ENCODE measurements at places on chromosomes 1 and 21.
A peak's percentile ranks its signal among the peaks of the same experiment; 100 is the strongest.

GRCh38 chr1:176720838-176721237 lies 257.9 kb downstream of the PAPPA2 start:
- DNase-seq, result no peak

- DNase-seq, result no peak
Measured at GRCh38 chr1:159005161-159005560, 4.5 kb upstream of the IFI16 start.

- no peak for DNase-seq
Measured at GRCh38 chr1:160144921-160145320, 6.5 kb upstream of the ATP1A4 start.

DNA sequence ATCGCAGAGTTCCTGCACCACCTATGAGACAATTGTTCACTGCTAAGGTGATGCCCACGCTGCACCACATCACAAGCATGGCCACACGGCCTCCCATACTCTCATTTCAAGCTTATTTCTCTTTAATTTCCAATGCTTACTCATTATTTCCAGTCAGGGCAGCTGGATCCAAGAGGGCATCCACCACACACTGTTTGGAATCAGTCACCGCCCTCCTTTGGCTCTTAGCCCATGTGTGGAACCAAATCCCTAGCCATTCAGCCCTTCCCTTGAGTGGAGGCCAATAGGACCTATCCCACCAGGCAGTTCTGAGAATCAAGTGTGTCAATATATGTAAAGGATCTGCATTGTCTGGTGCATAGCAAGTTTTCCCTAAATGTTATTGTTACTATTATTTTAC lies 26.3 kb upstream of the PALMD start:
- no peak for DNase-seq

DNA sequence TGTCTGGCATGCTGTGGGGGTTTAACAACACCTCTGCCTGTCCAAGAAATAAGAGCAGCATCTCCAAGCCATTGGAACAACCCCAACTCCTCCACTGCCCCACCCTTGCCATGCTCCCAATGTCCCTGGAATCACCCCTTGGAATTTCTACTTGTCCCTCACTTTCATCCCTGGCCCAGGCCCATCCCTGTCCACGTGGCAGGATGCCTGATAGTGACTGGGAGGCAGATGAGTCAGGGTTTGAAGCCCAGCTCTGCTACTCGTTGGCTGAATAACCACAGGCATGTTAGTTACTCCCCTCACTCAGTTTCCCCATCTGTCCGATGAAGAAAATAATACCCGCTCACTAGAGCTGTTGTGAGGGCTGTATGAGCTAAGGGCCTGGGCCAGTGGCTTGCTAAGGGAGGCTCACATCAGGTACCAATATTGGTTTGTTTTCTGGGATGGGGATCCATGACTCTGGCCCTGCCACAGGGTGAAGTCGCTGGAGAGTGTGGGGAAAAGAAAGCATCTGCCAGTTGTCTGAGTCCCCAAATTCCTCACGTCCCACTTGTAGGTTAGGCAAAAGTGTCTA lies 99.4 kb upstream of the TLR5 start:
- DNase-seq, result no peak

DNA sequence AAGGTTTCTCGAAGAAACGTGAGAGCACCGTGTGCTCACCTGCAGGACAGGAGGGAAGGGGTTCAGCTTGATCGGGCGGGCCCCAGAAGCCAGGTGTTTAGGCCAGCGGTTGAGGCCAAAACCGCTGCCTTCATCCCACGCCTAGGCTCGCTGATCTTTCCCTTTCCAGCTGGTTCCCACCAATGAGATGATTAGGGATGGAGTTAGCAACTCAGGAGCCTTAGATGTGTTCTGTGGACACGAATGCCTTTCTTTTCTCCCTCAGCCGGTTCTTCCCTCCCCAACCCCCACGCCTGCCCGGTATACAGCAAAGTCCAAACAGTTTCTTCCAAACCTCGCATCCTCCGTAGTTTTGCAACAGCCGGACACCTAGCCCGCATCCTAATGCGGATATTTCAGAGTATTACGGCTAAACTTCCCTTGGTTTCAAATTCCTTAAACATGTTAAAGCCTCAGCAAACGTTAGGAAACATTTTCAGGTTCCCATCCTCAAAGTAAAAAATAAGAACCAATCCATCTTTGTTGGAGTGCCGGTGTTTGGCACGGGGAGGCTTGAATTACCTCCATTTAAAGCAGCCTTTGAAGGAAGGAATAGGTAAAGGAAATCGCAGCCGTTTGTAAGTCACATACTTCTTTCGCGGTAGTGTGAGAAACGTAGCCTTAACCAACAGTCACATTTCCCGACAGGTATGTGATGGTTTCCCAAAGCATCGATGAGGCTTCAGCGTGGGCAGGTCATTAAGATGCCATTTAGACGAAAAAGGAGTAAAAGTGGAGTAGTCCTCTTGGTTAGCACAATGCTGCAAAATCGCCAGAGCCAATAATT lies 1.1 kb downstream of the LRRC8C start:
- peak; percentile 18 for DNase-seq

- DNase-seq, result no peak
Measured at GRCh38 chr1:46077644-46078043, 54.8 kb downstream of the PIK3R3 start.

- DNase-seq, result no peak
Measured at GRCh38 chr1:232040260-232040659, 413.7 kb downstream of the DISC1 start.

DNA sequence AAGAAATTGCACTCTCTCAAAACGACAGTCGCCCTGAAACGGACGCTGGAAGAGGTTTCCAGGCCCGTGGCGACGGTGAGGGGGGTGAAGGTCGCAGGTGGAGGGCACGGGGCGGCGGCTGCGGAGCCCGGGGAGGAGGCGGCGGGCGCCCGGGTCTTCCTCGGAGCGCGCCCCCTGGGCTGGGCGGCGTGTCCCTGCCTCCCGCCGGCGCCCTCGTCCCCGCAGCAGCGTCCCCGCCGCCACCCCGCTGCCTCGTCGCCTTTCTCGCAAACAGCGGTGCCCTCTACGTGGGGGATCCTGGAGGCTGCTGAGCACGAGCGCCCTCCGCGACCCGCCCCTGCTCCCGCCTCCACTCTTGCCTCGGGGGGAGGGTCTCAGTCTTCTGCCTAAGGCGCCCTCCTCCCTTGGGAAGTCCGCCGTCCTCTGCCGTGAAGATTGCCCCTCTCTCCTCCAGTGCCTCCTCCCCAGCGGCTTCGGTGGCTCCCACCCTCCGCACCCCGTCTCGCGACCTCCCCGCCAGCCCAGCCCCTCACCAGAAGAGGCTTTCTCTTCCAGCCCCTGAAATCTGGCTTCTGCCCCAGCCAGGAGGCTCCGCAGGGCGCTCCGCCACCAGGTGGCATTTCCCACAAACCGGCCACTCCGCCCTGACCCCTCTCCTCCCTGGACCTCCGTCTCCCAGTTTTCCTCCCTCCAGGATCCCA lies 227.4 kb downstream of the SDCCAG8 start:
- DNase-seq, result no peak

GRCh38 chr1:115099693-115100050 lies 10.4 kb upstream of the TSPAN2 start:
- DNase-seq, result no peak

- DNase-seq, result no peak
Measured at GRCh38 chr1:60864722-60865121, 217.6 kb upstream of the NFIA start.

- no peak for DNase-seq
Measured at GRCh38 chr1:244730934-244731434, 78.1 kb downstream of the DESI2 start.

- DNase-seq, result peak; percentile 57
Measured at GRCh38 chr1:21647431-21648351, 21.5 kb downstream of the RAP1GAP start.

DNA sequence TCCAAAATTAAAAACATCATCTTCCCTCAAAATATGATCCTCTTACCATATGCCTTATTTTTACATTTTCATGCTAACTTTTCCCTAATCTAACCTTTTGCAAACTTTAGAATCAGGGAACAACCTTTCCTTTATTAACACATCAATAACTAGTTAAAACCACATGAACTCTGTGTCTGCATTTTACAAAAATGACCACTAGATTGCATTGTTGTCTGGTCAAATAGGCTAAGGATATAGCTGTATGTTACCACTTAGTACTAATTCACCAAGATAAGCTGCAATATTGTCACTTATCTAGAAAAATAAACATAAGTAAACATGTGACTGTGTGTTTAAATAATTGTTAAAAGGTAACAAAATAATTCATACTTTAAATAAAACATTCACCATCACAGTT lies 82.3 kb downstream of the DENND1B start:
- peak; percentile 12 for DNase-seq

- DNase-seq, result no peak
Measured at GRCh38 chr1:40971966-40972365, 7.5 kb upstream of the CTPS1 start.

GRCh38 chr1:204563307-204563706 lies 47.1 kb downstream of the MDM4 start:
- no peak for DNase-seq

GRCh38 chr21:15430577-15430976 lies 299.2 kb upstream of the USP25 start:
- DNase-seq, result no peak

GRCh38 chr1:180524915-180525714 lies 22.7 kb upstream of the ACBD6 start:
- DNase-seq, result no peak

DNA sequence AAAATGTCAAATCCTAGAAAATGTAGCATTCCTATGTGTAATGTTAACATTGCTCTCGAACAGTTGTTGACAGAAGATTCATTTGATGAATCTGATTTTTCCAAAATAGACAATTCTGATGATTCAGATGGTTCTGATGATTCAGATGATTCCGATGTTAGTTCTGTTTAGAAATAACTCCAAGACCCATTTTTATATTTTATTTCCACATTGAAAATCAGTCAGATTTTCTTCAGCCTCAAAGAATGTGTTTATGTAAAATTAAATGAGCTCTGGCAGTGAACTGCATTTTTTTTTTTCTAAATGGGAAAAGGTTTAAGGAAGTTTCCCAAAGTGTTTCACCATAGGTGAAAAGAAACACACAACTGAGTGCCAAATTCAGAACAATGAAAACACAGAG lies 136.5 kb downstream of the TSEN15 start:
- no peak for DNase-seq

DNA sequence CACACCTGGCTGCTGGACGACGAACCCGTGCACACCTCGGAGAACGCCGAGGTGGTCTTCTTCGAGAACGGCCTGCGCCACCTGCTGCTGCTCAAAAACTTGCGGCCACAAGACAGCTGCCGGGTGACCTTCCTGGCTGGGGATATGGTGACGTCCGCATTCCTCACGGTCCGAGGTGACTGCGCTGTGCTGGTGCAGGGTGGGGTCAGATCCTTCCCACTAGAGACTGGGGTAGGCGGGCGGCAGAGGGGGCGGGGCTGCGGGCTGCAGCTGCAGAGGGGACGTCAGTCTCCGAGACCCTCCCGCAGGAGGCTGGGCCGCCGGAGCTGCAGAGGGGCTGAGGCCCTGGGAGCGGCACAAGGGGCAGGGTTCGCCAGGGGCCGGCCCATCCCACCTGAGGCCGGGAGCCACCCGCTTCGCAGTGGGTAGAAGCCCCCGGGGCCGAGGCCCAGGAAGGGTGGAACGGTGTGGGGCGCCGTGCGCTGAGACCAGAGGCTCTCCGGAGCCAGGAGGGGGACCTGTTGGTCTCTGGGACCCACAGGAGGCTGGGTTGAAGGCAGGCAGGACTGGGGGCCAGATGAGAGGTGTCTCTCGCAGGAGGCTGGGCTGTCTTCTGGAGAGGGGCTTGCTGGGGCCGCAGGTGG lies 90.6 kb downstream of the TRIM11 start:
- no peak for DNase-seq

GRCh38 chr21:19239696-19240095 lies 836.1 kb upstream of the TMPRSS15 start:
- DNase-seq, result no peak

- no peak for DNase-seq
Measured at GRCh38 chr1:234661317-234661928, 51.4 kb upstream of the IRF2BP2 start.

GRCh38 chr1:98205291-98206017 lies 284.6 kb upstream of the DPYD start:
- DNase-seq, result no peak

GRCh38 chr1:236750928-236751327 lies 44.2 kb upstream of the MTR start:
- DNase-seq, result no peak

- no peak for DNase-seq
Measured at GRCh38 chr1:180158149-180159147, 3.8 kb downstream of the QSOX1 start.

DNA sequence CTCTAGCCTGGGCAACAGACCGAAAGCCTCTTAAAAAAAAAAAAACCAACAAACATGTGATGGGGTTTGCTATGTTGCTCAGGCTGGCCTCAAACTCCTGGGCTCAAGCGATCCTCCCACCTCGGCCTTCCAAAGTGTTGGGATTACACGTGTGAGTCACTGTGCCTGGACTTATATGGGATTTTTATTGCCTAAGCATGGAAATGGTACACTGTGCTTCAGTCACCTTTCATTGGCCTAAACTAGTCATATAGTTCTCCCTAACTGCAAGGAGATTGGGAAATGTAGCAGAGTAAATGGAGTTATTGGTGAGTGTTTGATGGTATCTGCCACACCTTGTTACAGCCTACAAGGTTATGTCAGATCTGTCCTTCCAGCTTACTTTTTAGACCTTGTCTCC lies 17.2 kb upstream of the MEF2D start:
- DNase-seq, result no peak

GRCh38 chr1:12472798-12473551 lies 145.0 kb downstream of the DHRS3 start:
- DNase-seq, result no peak

DNA sequence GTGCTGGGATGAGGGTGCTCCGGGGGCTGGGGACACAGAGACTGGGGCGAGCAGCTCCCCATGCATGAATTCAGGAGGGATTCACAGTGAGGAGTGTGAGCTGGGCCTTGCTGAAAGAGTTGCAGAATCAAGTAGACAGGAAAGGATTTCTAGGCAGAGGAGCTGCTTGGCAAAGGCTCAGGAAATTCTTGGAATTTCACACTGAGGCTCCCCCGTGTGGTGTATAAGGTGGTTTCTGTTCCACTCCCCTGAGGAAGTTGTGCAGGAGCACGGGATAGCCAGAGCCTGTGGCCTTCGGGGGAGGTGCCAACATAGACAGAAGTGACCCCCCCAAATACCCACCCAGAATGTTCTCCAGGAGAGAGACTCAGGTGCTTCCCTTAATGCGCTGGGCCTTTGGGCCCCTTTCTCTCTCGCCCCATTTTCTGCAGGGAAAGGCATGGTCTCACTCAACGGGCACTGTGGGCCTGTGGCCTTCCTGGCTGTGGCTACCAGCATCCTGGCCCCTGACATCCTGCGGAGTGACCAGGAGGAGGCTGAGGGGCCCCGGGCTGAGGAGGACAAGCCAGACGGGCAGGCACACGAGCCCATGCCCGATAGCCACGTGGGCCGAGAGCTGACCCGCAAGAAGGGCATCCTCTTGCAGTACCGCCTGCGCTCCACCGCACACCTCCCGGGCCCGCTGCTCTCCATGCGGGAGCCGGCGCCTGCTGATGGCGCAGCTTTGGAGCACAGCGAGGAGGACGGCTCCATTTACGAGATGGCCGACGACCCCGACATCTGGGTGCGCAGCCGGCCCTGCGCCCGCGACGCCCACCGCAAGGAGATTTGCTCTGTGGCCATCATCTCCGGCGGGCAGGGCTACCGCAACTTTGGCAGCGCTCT lies 58.5 kb upstream of the ACTL8 start:
- peak; percentile 75 for DNase-seq

Data from kidney glomerular epithelial cell (primary cell).